ENCODE measurements at places on chromosomes 1 and 21.

DNA sequence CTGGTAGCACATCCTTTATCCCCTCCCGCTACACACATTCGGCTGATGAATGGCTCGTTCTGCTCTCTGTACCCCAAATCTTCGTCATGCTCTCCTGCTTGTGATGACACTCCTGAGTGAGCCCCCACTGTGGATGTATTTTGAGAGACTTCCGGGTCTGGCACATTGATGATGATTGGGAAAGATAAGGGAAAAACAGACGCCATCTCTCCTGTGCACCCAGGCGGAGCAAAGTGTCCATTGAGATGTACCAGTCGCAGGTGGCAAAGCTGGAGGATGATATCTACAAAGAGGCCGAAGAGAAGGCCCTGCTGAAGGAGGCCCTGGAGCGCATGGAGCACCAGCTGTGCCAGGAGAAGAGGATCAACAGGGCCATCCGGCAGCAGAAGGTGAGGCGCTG, 27.9 kb upstream of the EFHD2 start:
- DNase-seq: no peak

DNA sequence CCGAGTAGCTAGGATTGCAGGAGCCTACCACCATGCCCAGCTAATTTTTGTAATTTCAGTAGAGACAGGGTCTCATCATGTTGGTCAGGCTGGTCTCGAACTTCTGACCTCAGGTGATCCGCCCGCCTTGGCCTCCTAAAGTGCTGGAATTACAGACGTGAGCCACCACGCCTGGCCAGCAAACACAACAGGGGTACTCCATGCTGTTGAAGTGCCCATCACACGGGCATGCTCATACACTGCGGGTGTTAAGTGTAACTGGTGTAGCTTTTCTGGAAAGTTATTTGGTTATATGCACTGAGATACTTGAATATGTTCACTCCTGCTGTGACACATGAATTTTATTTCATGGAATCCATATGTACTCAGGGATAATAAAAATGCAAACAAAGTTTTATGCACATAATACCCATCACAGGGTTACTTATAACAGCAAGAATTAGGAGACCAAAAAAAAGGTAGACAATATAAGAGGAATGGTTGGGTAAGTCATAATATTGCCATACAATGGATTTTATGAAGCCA, 9.2 kb downstream of the SRSF4 start:
- no peak for DNase-seq

DNA sequence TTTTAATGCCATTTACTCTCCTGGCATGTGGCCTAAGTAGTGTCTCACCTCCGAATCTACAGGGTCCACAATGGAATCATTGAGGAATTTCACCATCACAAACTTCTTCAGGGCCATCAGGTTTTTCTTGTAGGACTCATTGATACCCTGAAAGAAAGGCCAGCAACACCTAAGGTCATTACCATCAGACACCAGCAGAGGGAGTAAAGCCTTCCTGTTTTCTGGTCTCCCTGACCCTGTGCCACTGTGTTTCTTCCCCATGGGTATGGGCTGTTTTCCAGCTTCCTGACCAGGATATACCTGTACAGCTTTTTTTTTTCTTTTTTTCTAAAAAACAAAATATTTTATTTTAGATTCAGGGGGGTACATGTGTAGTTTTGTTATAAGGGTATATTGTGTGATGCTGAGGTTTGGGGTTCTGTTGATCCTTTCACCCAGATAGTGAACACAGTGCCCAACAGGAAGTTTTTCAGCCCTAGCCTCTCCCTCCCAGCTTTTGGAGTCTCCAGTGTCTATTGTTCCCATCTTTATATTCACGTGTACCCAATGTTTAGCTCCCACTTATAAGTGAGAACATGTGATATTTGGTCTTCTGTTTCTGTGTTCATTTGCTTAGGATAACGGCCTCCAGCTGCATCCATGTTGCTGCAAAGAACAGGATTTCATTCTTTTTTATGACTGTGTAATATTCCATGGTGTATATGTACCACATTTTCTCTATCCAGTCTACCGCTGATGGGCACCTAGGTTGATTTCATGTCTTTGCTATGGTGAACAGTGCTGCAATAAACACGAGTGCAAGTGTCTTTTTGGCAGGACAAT, 18.3 kb downstream of the PPT1 start:
- peak; percentile 60 for DNase-seq

DNA sequence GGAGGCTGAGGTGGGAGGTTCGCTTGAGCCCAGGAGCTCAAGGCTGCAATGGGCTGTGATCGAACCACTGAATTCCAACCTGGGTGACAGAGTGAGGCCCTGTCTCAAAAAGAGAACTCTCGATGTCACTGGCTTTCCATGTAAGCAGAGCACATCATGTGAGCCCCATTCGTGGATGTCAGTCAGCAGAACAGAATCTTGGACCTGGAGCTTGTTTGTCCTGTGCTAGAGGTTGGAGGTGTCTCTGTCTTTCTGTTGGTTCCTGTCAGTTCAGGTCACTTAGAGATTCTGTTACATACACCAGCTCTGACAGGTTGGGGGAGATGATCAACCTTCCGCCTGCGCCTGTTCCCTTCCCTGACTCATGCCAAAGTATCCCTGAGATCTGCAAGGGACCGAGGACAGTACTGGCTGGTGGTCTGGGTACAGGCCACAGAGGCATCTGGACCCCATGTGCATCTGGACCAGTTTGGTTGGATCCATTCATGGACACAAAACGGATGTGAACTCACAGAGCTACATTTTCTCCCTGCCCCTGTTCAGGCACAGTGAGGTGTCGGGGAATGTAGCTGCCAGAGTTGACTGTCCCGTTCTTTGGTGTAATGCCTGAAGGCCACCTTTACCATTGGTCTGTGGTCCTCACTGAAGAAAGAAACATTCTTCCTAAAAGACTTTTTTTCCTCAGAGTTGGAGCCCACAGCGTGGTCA, 10.0 kb downstream of the ARF1 start:
- no peak for DNase-seq

DNA sequence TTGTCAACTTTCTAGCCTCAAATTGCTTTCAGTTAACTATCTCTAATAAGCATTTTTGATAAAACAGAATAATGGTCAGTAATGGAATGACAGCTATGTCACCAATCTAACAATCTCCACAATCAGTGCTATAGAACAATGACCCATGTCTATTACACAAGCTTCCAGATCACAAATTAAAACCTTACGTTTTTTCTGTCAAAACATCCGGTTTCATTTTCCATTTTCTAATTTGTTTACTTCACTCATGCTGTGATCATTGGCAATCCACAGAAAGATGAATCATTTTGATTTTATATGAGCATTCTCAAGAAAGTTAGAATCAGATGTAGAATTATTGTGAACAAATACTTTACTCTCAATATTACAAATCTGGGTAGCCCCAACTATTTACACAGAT, 80.3 kb downstream of the KCNT2 start:
- no peak for DNase-seq

GRCh38 chr1:230407351-230407750, 18.8 kb downstream of the PGBD5 start:
- no peak for DNase-seq

GRCh38 chr1:34685225-34685624, 69.6 kb upstream of the GJB5 start:
- no peak for DNase-seq

- DNase-seq: no peak
These were observed 38.6 kb upstream of the PLA2G4A start for GRCh38 chr1:186790101-186790500.

DNA sequence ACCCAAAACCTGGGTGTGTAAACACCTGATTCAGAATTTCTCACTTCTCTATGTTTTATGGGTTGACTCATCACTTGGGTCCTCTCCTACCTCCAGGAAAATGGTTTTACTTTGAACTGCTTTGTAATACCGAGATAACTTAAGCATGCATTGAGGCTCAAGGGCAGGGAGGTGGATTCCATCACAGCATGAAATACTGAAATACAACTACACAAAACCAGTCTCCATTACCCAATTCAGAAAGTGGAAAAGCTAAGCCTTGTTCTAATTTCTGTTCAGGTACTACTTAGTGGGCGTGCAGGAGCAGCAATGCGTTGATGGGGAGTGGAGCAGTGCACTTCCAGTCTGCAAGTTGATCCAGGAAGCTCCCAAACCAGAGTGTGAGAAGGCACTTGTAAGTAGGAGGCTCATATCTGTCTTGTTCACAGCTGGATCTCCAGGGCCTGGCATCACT, 6.1 kb upstream of the C4BPA start:
- DNase-seq: no peak

GRCh38 chr1:200905411-200906052, 10.8 kb downstream of the INAVA start:
- no peak for DNase-seq

DNA sequence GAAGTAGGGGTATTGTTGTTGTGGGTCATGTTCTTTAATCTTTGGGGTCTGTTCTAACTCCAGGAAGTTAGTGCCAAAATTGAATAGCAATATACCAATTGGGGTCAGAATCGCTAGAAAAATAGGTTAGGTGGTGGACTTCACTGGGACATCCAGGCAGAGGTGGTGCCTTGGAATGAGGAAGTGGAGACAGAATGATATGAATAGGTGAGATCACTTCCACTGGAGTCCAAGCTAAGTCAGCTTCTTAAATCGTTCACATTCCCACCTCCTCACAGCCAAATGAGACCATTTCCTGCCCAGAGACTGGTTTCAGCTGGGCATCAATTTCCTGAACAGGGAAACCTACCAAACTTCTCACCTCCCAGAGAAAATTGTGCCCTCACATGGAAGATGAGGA, 137.8 kb upstream of the RAB4A start:
- DNase-seq: no peak

GRCh38 chr1:241972703-241973369, 15.3 kb downstream of the BECN2 start:
- DNase-seq: no peak

GRCh38 chr21:18191139-18191538, 53.5 kb upstream of the CHODL start:
- no peak for DNase-seq

DNA sequence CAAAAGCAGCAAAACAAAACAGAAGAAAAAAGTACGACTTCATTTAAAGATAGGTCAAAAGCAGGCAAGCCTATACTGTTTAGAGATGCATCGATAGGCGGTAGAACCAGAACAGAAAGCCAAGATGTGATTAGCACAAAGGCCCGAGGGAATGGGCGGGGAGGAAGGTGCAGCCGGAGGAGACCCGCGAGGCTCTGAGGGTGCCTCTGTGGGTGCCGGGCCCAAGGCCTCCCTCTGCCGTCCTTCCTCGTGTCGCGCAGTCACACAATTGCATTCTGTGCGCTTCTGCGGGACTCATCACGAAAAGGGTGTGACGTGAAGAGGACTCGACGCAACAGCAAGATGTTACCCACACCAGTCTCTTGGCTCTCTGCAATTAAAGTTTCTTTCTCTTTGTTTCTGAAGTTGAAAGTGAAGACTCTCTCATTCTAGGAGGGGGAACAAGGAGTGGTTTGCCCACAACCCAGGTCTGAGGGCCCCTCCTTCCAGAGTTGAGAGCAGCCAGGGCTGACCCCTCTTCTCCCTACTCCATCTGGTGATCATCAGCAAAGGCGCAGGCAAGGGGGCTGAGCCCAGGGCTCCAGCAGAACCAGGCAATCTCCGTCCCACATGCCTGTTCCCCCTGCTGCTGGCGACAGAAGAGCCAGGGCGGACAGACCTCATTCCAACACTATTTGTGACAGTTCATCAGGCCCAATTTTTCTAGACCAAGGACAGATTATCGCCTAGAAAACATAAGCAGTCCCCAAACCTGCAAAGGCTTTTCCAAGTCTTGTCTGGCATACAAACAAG, 41.0 kb downstream of the NPHP4 start:
- no peak for DNase-seq

GRCh38 chr1:6262555-6263420, 1.9 kb upstream of the GPR153 start:
- no peak for DNase-seq

GRCh38 chr1:199297887-199298286, 659.0 kb downstream of the PTPRC start:
- peak; percentile 11 for DNase-seq

DNA sequence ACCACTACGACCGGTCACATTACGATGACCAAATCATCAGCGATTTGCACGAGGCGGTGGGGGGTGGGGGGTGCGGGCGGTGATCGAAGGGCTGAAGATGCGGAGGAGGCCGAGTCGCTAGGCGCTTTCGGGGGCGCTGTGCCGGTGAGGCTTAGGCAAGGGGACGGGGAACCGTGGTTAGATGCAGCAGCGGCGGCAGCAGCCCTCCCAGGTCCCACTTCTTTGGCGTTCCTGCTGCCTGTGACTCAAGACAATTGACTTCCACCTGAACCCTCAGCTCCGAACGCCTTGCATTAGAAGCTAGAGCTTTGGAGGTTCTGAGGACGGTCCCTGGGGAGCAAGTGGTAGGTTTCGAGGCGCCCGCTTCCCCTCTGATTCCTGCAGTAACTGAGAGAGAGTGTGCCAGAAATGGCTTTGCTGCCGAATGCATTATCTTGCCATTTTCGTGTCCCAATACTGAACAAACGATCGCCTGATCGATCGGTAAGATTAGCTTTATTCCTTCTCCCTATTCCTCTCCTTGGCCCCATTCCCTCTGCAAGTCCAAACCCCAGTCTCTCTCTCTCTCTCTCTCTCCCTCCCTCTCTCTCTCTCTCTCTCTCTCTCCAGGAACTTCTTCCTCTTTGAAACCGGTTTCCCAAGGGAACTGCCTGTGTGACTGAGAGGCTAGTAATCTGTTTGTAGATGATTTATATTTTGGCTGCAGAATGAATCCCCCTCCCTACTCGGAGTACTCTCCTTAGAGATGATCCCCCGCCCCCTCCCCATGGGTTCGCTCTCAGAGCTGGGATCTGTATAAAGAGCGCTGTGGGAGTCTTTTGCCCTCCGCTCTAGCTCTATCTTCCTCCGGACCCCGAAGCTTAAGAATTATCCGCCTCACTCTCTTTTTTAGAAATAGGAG, 735 bp upstream of the BRINP3 start:
- DNase-seq: no peak

GRCh38 chr1:220425852-220426251, 102.1 kb upstream of the MARK1 start:
- DNase-seq: no peak

DNA sequence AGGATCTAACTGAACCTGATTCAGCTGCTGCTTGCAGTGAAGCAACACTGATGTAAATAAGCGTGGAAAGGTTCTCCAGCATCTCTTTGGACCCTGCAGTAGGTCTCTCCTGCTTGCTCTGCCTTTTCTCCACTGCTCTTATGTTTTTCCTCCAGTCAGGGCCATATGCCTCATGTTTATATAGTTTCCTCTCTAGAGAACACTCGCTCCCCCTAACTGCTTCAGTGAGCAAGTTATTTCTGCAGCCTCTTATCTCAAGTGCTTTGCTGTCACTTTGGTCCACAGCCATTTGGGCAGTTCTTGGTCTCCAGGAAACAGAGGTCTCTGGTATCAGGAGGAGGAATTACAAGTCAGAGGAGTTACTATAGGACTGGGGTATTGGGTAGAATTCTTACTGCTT, 5.3 kb downstream of the PRUNE1 start:
- DNase-seq: no peak

All from dermis microvascular lymphatic vessel endothelial cell (primary cell).